Activated CD8-positive, alpha-beta memory T cell treated with anti-CD3 and anti-CD28 coated beads for 4 hours (primary cell): ENCODE measurements at places on chromosomes 4 and X.

- no peak for DNase-seq
These were observed 280.2 kb upstream of the SLC7A11 start for GRCh38 chr4:138522366-138522765.

DNA sequence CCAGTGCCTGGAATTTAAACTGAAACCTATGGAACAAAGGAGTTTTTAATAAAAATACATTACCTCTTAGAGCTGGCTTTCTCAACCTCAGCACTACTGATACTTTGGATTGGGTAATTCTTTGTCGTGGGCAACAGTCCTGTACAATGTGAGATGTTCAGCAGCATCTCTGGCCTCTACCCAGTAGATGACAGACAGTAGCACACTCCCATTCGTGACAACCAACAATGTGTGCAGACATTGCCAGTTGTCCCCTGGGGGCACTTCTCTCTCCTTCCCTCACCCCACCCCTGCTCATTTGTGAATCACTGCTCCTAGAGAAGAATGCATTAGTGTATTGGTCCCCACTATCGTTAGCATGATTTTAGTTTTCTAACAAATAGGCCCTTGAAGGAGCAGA, 16.2 kb downstream of the GPAT3 start:
- DNase-seq: no peak

GRCh38 chr4:114601304-114602052, 2.9 kb downstream of the UGT8 start:
- no peak for DNase-seq

DNA sequence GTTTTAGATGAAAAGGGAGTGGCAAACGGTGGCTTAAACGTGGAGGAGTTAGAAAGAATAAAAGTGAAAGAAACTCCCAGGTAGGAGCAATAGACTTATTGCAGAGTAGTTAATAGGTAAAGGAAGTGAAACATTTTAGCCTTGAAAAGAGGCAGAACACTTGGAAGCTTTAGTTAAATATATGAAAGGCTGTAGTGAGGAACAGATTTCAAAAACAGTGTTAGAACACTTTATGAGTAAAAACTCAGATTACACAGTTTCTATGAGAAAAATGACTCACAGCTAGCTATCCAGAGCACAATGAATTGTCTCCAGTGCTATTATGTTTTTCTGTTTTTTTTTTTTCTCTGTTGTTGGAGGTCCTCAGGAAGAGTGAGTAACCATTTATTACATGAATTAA, 45.8 kb downstream of the TACR3 start:
- DNase-seq: no peak

DNA sequence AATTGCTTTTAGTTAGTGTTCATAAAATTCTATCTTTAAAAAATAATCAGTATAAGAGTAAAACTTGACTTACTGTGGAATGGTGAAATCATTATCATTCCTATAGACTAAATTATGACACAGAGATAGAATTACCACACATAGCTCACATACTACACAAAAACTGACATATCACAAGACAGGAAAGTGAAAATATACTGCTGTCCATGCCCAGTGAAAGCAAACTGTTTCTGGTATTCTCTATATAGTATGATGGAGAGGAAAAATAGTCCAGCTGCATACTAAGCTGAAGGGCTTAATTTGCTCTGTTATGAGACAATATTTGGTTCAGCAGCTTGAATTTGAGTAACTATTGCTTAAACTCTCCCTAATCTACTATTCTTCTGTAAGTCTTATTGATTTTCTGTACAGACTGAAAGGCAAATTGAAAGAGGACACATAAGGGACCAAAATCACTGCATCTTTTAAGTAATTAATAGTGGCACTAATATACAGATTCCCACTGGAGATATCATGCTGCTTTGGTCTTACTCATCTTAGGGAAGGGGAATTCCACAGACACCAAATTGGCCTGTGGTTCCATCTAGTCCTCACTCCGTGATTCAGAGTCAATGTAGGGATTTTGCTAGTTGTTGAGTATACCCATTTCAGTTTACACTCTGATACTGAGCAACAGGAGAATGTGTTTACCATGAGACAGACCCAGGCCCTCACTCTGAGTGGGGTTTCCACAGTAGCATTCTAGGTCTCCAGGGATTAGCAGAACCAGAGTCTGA, 47.4 kb upstream of the AGA start:
- no peak for DNase-seq

- DNase-seq: no peak
These were observed 18.0 kb upstream of the MANBA start for GRCh38 chr4:102778720-102779119.

DNA sequence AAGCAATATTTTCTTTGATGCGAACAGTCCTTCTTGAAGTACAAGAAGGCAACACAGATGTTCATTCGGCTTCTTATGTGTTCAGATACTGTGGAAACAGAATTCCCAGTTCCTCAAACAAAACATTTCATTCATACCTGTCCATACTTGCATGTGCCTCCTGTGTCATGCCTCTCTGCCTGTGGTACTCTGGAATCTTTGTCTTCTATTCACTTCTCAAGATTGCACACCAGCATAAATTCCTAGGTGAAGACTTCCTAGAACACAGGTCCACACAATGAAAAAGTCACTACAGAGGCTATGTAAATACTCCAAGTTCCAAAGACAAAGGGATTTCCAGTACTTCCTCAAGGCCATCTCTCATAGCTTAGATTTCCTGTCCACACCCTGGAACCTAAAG, 367.2 kb downstream of the AFF2 start:
- DNase-seq: no peak

DNA sequence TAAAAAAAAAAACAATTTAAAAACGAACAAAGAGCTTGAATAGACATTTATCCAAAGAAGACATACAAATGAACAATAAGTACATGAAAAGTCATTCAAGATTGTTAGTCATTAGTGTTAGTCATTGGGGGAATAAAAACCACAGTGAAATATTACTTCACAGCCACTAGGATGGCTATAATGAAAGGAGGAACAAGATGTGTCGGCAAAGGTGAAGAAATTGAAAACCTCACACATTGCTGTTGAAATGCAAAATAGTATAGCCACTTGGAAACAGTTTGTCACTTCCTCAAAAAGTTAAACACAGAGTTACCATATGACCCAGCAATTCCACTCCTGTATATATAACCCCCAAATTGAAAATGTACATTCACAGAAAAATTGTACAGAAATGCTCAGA, 45.2 kb upstream of the SLC39A8 start:
- no peak for DNase-seq

DNA sequence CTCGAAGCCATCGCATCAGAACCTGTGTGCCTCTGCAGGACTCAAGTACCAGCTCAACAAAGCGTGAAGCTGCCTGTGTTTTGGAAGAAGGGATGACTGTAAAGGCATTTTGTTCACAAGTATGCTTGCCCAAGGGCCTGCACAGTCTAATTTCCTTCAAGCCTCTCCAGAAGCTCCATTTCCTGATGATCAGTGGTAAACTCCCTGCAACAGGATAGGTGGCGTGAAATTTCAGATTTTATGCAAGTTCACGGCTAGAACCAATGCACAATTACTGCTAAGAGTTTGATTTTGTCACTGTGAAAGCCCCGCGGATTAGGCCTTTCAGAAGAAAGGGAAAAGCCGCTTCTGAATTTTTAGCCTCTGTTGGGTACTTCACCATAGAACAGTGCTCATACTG, 89.2 kb upstream of the TAPT1 start:
- no peak for DNase-seq

DNA sequence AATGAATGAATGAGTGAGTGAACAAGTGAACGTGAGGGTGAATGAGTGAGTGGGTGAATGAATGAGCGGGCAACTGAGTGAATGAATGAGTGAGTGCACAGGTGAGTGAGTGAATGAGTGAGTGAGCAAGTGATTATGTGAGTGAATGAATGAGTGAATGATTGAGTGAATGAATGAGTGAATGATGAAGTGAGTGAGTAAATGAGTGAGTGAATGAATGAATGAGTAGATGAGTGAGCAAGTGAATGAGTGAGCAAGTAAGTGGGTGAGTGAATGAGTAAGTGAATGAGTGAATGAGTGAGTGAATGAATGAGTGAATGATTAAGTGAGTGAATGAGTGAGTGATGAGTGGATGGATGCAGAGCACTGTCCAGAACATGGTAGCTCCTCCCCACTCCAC, 205.8 kb downstream of the STK32B start:
- no peak for DNase-seq

- DNase-seq: no peak
These were observed 6.2 kb downstream of the TCEAL9 start for GRCh38 chrX:103362474-103362873.

DNA sequence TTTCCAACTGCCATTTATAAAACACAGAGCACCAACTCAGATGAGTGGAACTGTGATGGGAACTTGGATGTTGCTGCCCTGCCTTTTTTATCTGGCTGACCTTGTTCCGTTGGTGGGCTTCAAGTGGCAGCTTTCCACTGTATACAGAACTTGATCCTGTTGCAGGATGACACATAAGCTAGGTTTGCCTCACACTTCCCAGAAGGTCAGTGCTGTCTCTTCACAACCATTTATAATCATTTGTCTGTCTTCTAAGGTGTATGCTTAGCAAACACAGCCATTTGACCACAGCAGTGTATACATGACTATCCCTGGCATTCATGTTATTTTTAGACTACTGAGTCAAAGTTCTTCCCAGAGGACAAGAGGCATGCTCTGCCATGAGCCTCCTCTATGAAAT, 20.3 kb downstream of the DGKK start:
- no peak for DNase-seq

DNA sequence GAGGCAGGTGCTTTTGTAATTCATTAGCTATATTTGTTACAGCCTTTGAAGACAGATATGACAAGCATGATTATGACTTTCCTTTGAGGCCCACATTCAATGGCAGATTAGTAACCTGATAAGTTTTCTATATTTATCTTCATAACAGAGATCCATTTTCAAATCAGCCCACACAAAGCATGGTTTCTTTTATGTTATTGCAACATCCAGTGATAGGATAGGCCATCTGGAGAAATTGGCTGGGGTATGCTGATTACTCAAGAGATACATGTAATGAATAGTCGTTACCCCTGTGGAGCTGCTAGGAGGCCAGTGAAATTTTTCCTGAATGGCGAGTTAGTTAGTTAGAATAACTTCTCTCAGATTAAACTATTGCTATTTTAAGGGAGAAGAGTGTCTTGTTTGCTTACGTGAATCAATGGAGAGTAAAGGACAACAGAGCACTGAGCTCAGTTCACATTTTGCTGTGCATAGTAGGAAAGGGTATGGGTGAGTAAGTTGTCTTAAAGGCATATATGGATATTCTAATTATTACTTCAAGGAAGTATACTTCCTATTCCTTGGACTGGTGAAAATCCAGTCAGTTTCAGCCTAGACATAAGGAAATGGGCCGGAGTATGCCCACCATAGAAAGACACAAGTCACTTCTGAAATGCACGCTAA, 79.2 kb upstream of the DKK2 start:
- no peak for DNase-seq

- no peak for DNase-seq
These were observed 10.0 kb downstream of the SMC1A start for GRCh38 chrX:53412446-53412845.

DNA sequence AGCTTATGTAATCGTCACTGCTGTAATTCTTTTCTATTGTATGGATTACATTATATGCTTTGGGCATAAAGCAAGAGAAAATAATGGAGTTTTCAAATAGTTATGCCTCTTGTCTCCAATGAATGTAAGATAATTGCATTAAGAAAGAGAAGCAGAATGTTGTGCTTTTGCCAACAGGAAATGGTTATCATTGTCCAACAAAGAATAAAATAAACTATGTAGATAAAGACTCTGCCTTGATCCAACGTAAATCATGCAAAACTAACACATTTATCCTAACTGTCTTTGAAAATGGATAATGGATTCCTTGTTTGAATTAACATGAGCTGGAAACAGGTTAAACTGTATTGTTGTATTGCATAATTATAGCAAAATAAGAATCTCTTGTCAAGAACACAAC, 1709.0 kb downstream of the PCDH7 start:
- no peak for DNase-seq

DNA sequence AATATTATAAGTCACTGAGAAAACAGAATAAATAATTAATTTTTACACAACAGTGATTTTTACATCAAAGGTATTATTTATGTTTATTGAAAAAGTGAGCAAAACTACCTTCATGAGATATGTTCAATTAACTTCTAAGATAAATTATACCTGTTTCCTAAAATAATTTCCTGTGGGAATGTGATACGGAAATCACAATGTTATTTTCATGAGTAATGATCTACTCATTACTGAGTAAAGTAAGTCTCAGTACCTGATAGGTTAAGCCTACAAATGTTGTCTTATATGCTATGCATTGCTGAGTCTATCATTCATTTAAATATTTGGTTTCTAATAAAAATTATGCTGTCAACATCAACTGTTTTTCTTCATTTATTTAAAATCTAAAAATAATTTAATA, 324.0 kb downstream of the STPG2 start:
- DNase-seq: no peak

GRCh38 chrX:137431693-137432488, 134.0 kb upstream of the ZIC3 start:
- DNase-seq: no peak

GRCh38 chrX:65726715-65727114, 59.3 kb downstream of the MSN start:
- no peak for DNase-seq

GRCh38 chr4:1627417-1628313, 56.4 kb downstream of the FAM53A start:
- DNase-seq: no peak

DNA sequence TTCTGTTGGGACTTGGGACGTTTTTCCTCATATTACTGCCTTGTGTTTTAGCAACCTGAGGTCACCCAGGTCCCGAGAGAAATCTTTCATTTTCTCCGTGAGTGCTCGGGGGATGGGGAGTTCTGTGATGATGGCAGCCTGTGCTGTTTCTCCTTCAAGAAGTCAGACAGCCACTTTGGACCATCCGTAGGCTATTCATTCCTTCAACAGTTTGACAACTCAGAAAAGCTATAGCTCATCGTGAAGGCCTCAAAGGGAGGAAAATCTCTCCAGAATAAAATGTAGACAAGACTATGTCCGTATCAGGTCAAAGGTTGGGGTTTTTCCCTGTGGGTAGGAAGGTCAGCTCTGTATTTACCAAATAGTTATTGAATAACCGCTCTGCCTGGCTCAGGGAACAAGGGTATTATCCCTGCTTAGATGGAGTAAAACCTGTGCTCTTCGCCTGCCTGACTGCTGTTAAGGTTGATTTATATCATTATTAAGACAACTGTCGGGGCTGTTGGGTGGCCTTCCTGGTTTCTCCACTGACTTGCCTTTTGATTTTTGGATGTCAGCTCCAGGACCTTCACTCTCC, 36.6 kb downstream of the FAM114A1 start:
- DNase-seq: no peak
